ENCODE measurements at places on chromosomes 5 and 9.

GRCh38 chr9:134725605-134725940 lies 84.0 kb downstream of the COL5A1 start:
- no peak for DNase-seq

- DNase-seq, result no peak
Observed at GRCh38 chr5:143063175-143063970, 293.2 kb downstream of the ARHGAP26 start.

DNA sequence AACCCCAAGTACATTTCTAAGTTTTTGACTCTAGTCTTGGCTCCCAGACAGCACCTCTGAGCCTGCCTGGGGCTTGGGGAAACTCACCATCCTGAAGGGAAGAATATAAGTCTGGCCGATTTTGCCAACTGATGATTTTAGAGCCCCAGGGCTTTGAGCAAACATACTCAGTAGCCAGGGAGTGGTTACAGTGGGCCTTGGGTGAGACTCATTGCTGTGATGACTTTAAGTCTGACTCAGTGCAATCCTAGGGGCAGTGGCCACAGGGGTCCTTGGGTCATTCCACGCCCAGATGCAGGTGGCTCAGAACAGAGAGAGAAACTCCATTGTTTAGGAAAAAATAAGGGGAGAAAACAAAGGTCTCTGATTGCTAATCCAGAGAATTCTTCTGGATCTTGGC lies 312.0 kb upstream of the EDIL3 start:
- no peak for DNase-seq

GRCh38 chr9:135971111-135971766 lies 10.1 kb upstream of the UBAC1 start:
- DNase-seq, result no peak

DNA sequence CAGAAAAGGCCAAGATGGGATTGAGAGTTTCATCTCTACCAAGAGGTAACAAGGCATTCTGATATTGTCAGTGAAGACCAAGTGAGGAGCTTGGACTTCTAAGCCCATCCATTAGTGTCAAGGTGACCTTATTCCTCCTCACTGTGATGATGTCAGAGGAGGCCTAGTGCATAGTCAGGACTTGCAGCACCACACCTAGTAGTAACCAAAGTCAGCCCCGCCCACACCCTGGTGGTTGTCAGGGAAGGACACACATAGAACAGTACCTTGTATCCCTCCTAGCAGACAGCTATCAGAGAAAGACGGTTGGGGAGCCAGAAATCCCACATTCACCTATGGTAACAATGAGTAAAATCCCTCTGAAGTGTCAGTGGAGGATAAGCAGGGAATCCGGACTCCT lies 111.7 kb downstream of the AP3B1 start:
- no peak for DNase-seq

- DNase-seq, result no peak
Observed at GRCh38 chr5:161676103-161676502, 9.4 kb upstream of the GABRA6 start.

DNA sequence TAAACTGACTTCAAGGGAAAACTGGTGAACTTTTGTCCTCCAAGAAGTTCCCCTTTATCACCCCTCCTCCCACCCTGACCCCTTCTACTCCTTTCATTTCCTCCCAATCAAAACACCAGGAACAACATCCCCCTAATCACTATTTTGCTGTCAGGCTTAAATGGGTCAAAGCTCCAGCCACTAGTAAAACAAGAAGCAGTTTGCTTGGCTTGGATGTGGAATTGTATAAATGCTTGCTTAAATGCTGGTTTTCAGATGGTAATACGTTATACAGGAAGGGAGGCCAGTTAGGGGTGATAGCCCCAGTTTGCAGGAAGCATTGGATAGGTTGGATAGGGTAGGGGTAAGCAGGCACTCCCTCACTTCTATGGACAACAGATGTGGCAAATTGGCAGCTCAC lies 473.6 kb downstream of the AGTPBP1 start:
- DNase-seq, result no peak
